ENCODE measurements at places on chromosomes 12 and 14. TPM values are rescaled to one million over a fixed set of nuclear protein-coding genes. Genes with fewer than 3 reads are reported as not detected.

- DNase-seq: no peak
These were observed 192.9 kb downstream of the PRKD1 start for GRCh38 chr14:29734732-29735131.

IFI27L1 gene
- 74.7 TPM for polyA plus RNA-seq

DNA sequence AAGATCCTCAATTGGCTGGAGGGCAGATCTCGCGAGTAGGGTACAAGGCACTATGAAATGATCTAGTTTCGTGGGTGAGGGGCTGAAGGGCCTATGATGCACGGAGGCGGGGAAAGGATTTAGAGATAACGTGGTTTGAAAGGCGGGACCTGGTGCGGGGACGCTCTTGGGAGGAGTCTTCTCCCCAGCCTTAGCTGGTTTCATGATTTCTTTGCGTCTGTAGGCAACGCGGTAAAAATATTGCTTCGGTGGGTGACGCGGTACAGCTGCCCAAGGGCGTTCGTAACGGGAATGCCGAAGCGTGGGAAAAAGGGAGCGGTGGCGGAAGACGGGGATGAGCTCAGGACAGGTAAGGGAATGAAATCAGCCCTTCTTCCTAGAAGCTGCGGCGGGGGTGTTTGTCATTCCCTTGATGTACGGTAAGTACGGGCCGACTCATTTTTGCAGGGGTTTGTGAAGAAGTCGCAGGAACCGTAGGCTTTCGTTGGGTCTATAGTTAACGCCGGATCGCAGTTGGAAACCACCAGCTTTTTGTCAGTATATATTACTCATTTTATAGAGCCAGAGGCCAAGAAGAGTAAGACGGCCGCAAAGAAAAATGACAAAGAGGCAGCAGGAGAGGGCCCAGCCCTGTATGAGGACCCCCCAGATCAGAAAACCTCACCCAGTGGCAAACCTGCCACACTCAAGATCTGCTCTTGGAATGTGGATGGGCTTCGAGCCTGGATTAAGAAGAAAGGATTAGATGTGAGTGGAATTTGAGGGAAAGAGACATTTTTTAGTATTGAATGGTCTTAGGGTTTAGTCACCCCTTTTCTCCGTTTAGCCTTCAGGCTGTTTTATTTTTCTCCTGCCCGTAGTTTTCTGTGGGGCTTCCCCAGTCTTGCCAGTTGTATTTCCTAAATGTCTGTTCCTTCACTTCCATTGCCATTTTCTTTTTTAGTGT lies 602 bp downstream of the APEX1 start:
- DNase-seq: no peak

DNA sequence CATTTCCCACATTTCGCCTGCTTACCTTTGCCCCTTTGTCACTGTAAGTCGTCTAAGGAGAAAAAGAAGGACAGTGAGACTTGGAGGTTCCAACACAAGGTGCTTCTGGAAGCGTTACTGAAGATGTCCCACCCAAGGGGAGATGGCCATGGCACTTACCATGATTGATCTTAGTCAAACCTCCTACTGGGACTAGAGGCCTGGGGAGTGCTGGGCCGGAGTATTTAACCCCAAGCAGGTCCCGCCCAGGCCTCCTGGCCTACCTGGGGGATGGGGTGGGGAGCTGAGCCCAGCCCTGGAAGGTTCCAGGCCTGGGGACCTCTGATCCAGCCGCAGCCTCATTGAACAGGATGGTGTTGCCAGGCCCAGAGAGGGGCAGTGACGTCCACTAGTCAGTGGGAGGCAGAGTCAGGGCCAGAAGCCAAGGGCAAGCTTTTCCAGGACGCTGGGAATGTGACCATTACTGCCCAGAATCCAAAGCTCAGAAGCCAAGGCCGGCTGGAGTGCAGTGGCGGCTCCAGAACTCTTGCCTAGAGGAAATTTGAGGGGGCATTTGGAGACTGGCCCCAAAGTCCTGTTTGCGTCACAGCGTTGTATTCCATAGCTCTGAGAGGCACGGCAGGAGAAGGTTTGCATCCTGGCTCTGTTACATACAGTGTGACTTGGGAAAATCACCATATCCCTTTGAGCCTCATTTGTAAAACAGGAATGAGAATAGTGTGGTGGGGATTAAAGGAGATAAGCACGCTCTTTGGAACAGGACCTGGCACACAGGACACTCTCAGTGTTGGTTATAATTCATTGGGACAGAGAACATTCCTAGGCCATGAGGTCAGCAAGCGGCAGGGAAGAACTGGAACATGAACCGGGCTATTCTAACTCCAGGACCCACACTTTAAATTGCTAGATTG lies at the start of gene HPD:
Gene HPD, minus strand, starts transcription at position 198 of the 911 bp plus-strand sequence. Its CDS starts 36 bp downstream, at position 162.
- no peak for DNase-seq

LBHD2 gene
- 2.1 TPM for polyA plus RNA-seq

DNA sequence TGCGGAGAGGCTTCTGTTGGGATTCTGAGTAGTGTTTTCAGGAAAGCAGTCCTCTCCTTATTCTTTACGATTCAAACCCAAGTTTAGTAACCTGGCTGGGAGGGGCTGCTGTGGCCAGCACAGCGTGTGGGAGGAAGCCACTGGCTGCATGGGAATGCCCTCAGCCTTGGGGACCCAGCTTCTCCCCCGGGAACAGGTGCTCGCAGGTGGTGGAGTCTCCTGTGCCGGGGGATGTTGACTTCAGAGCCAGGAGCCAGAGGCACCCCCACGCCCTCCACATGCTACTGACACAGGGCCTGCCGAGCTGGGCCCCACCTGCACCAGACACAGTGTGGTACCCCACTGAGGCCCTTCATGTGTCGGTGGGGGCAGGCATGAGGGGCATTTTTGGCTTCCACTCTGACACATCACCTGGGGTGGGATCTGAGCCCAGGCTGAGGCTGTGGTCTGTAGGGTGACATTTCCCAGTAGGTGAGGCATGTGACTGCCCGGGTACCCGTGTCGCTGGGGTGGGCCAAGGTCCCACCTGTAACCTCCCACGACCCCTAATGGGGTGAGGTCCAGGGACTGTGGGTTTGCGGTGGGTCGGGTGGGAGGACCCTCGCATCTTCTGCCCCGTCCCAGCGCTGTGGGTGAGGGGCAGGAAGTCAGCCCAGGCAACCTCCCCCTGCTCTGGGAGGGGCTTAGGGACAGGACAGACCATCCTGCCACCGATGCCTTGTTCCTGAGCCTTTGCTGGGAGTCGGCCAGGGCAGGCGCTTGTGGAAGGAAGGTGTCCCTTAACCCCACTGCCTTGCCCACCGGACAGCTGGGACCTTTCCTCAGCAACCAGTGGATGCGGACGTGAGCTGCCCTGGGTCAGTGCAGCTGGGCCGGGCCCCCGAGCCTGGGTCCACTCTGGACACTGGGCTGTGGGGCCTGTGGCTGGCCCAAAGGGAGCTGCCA lies 26.5 kb downstream of the MTA1 start:
- DNase-seq: no peak
